ENCODE measurements at places on chromosomes 7 and 10.

DNA sequence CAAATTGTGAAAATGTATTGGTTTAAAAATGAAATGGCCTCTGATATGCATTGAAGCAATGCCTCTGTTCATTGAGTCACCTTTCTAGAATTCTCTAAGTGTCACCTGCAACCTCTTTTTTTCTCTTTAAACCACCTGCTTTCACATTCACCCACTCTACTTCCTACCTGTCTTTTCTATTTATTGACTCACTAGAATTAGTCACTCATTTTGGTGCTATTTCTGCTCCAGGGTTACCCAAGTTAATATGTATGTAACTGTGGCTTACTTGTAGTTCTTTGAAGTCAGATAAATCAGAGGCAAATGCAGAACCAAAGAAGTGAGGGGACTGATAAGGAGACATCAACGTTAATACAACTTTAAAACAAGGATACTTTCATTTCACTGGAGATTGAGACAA lies 674.7 kb downstream of the CCSER2 start:
- DNase-seq = no peak

DNA sequence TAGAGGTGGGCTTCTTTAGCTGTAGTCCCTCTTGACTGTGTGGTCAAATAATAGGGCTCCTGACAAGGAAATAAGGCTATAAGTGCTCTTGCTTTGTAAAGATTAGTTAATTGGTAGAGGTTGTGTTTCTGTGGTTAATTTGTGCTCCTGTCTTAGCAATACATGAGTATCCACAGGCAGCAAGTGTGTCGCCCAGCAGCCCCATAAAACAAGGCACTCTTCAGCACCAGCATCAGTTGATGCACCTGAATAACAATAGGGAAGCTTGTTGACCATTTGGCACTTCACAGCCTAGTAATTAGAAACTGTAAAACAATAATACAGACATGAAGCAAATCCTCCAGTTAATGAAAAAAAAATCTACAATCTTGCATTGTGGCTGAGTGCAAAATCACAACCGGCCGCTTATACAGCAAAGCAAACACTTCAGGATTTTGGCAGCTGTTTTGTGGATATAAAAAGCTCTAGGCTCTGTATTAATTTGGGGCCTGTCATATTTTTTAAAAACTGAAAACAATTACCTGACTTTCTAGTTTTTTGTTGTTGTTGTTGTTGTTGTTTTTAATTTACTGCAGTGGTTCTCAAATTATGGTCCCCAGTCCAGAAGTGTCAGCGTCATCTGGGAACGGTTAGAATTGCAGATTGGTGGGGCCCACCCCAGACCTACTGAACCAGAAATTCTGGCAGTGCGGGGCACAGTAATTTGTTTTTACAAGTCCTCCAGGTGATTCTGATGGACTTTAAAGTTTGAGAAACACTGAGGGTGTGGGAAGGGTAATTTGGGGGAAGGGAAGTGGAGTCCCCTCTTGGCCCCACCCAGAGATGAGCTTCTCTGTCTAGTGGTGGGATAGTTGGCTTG lies 56.8 kb downstream of the AUTS2 start:
- DNase-seq = no peak

GRCh38 chr10:24209432-24209771 lies 464 bp downstream of the KIAA1217 start:
- peak; percentile 32 for DNase-seq

- no peak for DNase-seq
These were observed 96.8 kb downstream of the TNS3 start for GRCh38 chr7:47484923-47485639.

- no peak for DNase-seq
These were observed 209.3 kb upstream of the IMMP2L start for GRCh38 chr7:111771638-111772037.

DNA sequence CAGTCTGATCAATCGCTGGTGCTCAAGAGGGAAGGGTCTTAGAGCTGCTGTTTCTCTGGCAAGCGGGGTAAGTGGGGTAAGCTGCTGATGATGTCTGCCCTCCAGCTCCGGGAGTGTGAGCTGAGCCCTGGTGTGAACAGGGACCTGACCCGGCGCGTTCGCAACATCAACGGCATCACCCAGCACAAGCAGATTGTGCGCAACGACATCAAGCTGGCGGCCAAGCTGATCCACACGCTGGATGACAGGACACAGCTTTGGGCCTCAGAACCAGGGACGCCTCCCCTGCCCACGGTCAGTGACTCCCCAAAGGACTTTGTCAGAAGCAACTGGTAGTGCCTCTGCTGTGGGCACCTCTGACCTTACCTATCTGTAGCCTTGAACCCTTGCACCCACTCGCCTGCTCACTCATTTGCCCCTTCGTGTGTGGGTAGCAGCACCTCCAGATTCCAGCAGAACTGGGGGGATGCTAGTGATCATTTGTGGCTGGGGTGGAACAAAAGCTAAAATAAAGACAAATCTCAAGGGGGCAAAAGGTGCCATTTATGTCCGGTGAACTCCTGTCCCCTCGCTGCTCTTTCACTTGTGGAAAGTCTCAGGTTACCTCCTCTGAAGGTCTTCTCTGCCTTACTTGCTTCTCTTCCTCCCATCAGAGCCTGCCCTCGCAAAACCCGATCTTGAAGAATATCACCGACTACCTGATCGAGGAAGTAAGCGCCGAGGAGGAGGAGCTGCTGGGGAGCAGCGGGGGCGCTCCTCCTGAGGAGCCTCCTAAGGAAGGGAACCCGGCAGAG lies 3.2 kb downstream of the UFSP1 start:
- DNase-seq = no peak

DNA sequence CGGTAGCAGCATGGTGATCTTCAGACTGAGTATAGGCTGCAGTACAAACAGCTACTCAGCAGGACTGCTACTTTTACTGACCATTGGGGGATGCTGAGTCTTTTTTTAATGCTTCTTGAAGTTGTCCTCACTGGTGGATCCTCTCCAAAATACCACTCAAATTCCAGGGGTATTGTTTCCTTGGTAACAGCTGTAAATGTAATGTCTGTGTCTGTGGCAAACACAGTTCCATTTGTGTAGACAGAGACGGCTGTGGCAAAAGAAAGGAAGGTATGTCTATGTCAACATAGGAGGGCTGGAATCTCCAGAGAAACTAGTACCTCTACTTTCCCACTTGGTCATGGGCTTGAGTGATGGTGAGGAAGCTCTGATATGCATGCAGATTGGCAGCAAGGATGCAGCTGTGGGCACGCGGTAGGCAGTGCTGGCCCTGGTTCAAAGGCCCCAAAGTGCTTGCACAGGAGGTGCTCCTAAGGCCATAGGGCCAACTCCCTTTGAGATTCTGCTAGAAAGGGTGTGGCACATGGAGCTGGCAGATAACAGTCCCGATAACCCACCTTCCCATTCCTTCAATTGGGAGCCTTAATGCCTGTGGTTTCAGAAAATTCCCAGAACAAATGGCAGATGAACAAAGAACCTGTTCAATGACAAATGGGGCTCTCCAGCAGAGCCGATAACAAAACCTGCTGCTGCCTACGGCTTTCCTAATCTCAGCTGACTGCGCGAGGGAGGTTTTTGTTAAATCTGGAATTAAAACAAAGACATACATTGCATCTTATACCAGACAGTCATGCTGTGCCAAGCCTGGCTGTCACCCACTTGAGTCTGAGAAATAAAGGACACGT lies 43.0 kb downstream of the PKD1L1 start:
- DNase-seq = no peak

DNA sequence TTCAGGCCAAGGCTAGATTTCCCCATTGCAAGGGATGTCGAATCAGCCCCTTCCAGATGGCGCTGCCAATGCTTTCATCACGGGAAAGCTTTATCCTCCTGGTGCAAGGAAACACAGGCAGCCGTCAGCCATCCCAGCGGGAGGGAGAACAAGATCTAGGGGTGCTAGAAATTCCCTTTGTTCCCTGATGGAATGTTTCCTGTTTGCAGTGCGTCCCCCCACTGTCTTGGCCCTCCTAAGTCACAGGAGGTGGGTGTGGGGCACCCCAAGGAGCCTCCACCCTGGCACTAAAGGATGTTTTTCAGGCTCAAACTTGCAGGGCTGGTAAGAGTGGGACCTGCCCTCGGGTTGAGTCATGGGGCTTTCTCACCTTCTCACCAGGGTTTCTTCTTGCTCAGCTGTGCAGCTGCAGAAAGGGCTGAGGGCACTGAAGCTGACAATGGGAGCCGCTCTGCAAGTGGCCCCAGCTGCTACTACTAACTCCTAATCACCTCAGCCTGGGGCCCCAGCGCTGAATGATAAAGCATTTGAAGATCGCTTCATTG lies 103.6 kb downstream of the PRPF18 start:
- no peak for DNase-seq

- no peak for DNase-seq
These were observed 13.6 kb downstream of the VPS50 start for GRCh38 chr7:93245525-93246432.

DNA sequence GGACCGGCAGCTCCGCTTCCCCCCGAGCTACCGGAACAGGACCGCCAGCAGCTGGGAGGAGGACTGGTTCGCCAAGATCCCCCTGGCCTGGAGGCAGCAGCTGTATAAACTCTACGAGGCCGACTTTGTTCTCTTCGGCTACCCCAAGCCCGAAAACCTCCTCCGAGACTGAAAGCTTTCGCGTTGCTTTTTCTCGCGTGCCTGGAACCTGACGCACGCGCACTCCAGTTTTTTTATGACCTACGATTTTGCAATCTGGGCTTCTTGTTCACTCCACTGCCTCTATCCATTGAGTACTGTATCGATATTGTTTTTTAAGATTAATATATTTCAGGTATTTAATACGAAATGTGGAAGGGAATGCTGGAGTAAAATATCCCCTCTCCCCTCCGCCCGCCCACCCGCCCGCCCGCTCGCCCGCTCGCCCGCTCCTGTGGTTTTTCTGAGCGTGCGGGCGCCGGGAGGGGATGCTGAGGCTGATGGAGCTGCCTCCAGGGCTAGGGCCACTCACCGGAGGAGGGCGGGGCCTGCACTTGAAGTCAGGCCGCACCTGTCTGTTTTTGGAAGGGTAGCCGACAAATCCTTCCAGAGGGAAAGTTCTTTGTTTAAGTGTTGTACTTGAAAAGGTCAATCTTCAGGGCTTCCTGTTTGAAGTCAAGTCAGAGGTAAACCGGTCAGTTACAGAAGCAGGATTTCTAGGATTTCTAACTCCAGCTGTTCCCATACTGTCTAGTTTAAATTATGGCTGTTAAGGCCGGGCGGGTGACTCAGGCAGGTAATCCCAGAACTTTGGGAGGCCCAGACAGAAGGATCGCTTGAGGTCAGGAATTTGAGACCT lies 30.5 kb downstream of the CHST12 start:
- no peak for DNase-seq

- DNase-seq = no peak
These were observed 8.6 kb upstream of the INSIG1 start for GRCh38 chr7:155289107-155289506.

- no peak for DNase-seq
These were observed 52.9 kb upstream of the IGFBP3 start for GRCh38 chr7:45973725-45974532.

DNA sequence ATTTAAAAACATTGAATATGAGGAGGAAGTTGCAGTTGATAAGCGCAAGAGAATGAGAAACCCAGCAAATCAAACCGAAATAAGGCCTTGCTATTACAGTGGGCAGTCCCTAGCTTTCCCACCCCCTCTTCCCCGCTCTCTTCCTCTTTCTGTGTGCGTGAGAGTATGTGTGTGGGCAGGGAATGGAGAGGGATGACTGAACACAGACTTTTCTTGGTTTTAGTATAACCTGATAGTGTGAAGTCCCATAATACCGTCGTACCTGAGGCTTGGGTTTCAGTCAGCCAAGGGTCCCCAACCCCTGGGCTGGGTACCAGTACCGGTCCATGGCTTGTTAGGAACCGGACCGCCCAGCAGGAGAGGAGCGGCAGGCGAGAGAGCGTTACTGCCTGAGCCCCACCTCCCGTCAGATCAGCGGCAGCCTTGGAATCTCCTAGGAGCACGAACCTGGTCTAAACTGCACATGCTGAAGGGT lies 255.3 kb downstream of the CELF2 start:
- no peak for DNase-seq

GRCh38 chr10:10587744-10588393 lies 429.8 kb upstream of the CELF2 start:
- no peak for DNase-seq

DNA sequence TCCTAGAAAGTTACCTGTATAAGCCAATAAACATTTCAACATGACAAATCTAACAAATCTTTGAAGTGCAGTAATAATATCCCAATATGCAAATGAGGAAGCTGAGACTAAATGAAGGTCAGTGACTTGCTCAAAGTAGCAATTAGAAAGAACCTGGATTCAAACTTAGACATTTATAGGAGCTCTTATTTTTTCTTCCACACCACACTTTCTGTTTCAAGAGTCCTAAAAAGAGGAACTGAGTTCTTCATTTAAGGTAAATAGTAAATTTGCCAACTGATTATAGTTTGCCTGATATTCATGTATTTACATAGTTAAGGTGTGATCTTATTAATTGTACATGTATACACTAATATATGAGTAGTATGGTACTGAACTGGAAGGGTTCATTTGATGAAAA lies 44.0 kb downstream of the KLHDC10 start:
- no peak for DNase-seq

DNA sequence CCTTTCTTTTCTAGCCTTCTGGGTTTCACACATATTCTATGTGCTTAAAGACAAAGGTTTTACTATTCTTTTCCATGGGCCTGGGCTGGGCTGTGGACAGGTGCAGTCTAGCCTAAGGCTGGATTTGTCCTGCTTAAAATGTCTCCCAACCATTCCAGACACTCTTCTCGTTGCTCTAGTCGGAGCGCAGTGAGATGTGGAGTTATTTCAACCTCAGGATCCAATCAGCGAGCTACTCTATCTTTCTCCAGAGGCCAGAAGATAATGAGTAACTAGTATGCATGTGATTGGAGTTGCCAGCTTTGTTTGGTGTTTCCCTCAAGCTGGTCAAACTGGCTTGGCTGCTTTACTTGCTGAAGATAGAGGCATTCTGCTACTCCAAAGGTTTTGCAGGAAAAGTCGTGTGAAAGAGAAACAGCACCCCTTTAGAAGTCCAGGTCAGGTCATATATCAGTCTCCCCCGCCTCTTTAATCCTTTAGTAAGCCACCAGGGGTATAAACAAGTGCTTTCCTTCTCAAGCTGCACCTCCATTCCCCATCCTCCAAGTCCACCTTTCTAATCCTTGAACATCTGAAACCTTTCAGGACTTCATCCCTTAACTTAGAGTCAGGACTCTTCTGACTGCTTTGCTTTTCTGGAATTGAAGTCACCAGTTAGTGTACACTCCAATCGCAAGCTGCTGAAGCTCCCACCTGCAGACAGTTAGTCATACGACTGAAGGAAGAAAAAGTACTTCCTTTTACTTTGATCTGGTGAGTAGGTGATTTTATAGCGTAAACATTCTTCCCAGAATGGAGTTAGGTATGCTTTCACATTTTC lies 78.8 kb downstream of the DNMBP start:
- DNase-seq = no peak
